Hepatic stellate cell (primary cell): ENCODE measurements at places on chromosomes 1 and 21.

GRCh38 chr21:16195538-16195910, 465.7 kb downstream of the USP25 start:
- DNase-seq, result no peak

DNA sequence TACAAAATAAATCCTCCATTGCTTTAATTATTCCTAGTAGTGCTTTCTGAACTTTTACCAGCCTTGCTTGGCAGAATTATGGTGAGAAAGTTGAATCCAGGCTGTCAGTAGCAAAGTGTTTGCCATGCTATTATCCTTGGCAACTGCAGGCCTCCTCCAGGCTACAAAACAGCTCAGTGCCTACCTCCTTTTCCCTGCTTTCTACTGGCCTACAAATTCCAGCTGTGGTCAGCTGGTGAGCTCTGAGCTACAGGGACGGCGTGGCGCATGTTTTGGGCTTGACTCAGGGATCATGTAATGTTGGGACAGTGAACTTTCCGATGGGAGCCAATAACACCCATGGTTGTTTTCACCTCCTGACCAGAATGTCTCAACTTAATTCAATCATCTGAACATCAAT, 456.1 kb upstream of the ADAMTS5 start:
- DNase-seq, result peak; percentile 52

GRCh38 chr1:67496329-67496728, 66.1 kb upstream of the SERBP1 start:
- no peak for DNase-seq

DNA sequence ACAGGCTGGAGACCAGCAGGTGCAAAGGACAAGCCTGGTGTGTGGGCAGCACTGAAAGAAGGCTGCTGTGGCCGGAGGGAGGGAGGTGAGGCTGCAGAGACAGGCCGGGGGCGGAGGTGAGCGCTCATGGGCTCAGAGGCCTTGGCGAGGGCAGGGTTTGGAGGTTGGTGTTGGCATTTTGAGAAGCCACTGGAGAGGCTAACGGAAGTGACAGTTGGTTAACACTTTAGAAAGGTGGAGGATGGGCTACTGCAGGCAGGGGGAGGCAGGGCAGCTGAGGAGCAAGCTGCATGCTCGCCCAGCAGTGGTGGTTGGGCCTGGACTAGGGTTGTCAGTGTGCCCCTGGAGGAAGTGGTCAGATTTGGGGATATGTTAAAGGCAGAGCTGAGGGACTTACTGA, 37.5 kb downstream of the QSOX1 start:
- no peak for DNase-seq

GRCh38 chr1:150832597-150832996, 24.5 kb upstream of the CTSK start:
- DNase-seq, result no peak

- DNase-seq, result no peak
These were observed 498.2 kb upstream of the BRINP3 start for GRCh38 chr1:190975827-190976226.

- DNase-seq, result peak; percentile 79
These were observed 20.1 kb downstream of the ECE1 start for GRCh38 chr1:21270086-21270689.

DNA sequence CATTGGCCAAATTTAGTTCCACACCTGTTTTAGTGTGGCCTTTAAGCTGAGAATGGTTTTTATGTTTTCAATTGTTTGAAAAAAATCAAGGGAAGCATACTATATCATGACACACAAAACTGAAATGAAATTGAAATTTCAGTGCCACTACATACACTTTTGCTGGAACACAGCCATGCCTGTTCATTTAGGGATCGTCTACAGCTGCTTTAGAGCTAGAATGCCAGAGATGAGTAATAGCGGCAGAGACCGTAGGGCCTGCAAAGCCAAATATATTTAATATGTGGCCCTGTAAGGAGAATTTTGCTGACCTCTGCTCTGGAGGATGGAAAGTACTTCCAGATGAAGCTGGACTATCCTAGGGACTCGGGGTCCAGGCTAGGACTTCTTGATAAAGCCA, 62.5 kb upstream of the LYST start:
- DNase-seq, result peak; percentile 37

DNA sequence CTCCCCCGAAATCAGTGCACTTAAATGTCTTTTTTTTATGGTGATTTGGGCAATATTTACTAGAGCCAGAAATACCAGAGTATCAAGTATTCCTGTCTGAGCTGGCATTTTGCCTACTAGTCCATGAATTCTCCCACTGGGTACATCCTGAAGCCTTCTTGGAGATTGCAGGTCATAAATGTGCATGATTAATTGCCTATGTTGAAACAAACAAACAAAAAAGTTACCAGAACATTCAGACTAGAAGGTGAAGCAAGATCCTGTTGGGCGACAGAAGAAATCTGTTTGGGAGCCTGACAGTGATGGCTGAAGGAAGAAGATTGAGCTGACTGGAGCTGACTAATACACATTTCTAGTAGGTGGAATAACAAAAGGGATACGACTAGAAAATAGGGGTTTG, 127.4 kb upstream of the NRIP1 start:
- no peak for DNase-seq

- DNase-seq, result no peak
These were observed 88.1 kb upstream of the CACYBP start for GRCh38 chr1:174911606-174912005.

DNA sequence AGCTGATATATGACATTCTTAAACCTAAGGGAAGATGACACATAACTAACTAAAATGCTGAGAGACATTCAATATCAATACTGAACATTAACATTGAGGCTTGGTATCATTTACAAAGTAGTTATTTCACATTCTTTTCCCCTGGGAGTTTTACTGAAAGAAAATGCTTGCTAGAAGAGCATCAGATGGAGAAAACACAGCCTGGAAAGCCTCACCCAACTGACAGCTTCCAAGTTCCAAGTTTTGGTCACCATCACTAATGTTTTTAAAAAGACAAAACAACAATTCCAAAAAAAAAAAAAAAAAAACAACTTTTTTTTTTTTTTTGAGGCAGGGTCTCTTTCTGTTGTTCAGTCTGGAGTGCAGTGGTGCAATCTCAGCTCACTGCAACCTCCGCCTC, 80.6 kb downstream of the DSCAM start:
- no peak for DNase-seq

GRCh38 chr21:43971992-43972255, 40.2 kb upstream of the TRAPPC10 start:
- DNase-seq, result no peak

DNA sequence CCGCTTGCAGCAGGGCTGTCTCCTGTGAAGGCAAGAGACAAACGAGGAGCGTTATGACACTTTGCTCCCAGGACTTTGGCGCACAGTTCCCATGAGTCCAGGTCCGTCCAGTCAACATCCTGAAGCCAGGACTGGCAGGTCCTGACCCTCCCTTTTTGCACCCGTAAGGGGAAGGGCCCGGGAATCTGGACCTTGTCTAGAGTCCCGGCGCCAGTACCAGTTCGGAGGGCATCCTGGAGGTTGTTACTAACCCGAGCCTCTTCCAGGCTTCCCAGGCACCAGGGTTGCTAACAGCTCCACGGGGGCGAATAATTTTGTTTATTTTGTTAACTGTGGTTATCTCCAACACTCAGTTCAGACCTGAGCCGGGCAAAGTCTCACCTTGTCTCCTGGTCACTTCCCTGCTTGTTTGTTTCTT, 682 bp upstream of the RWDD3 start:
- peak; percentile 28 for DNase-seq

DNA sequence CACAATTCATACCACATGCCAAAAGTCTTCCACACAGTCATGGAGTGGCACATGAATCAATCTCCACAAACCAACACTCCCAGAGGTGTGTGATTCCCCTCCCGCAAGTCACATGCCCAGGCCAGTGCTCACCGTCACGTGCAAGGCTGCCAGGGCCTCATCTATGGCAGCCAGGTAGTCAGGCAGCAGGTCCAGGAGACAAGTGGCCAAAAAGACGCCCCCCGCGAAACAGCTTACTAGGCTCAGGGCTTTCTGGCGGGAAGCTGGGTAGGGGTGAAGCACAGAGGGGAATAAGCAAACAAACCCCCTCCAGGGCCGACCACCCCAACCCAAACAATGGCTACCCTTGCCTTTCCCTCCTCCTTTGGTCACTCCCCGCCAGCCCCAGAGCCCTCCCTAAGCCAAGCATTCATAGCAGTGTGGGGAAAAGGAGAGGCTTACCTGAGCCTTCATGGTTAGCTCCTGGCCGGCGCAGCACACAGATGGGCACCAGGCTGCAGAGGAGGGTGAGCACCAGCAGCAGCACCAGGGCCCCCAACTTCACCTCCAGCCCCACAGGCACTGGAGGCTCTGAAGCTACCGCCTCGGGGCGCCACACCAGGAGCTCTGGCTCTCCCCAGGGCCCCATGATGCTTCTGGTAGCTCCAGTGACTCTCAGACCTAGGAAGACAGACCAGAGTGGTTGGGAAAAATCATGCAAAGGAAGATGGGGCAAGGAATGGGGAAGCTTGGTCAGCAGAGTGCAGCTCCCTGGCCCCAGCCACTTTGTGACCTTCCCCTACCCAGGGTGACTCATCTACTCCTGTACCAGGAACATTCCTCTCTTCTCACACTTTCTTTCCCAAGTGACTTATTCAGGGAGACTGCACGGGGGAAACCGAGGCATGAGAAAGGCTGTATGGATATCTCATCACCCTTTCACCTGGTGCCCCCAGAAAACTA, 978 bp downstream of the SLC39A1 start:
- DNase-seq, result peak; percentile 74

DNA sequence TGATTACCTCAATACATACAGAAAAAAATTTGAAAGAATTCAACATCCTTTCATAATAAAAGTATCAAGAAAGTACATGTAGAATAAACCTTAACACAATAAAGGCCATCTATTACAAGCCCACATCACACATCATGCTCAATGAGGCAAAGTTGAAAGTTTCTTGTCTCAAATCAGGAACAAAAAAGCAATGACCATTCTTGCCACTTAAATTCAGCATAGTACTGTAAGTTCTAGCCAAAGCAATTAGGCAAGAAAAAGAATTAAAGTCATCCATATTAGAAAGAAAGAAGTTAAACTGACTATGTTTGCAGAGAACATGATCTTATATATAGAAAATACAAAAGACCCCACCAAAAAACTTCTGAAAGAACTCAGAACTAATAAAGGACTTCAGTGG, 44.5 kb downstream of the KCNT2 start:
- DNase-seq, result no peak

- peak; percentile 72 for DNase-seq
These were observed 149.6 kb downstream of the DISC1 start for GRCh38 chr1:231776010-231776756.

DNA sequence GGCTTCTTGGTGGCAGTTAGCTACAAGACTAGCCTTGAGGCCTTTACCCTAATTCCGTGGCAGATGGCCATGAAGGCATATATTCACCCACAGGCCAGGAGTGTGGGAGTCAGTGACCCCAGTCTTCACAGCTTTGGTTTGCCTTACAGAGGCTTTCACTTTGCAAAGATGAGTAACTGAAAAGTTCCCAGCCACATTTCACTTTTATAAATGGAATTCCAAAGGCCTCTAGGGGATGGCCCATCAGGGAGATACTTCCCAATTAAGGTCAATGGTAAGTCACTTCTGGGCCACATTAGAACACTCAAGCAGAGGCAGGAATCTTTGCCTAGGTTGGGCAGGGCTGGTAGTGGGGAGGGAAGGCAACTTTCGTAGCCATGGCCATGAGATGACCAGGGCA, 13.1 kb upstream of the HEYL start:
- DNase-seq, result no peak

DNA sequence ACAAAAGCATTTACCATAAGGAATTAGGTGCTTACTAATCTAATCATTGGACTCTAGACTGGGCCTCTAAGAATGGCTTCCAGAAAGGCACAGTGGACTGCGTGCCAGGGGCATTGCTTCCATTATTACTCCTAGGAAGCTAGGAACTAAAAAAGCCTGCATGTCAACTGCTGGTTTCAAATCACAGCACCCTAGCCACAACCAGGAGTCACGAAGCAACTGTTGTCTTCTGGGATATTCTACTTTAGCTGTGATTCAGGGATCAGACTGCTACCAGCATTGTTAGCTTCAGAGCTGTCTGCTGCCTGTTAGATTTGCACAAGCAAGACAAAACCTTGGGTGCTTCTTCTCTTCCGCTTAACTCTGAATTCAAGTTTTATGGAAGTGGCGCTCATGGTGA, 38.3 kb downstream of the DNM3 start:
- DNase-seq, result no peak

DNA sequence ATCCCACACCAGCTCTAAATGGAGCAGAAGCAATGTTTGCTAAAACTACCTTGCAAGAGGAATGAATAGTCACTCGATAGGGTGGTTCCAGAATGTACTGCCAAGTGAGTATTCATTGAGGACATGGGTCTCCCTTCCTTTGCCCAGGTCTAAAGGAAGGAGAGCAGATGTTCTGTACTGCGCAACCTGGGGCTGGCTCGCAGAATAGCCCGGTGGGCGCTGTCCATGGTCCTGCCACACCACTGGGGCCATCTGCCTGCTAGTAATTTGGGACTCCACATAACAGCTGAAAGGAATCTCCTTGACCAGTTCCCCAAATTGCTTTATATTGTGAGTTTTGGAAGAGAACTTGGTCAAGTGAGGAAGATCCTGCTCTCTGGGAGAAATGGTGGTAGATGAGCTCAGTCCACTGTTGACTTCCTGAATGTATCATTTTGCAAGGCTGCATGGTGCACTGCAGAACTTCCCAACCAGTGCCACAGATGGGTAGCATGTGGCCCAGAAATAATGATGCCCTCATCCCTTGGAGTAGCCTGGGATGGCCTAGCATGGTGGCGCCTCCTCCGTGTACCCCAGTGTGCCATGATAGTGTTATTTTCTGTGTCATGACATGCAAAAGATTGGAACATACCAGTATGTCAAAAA, 5.7 kb downstream of the SLC6A17 start:
- DNase-seq, result peak; percentile 73

- no peak for DNase-seq
These were observed at the start of gene MNDA for GRCh38 chr1:158830904-158831507. Gene MNDA (plus strand): TSS chr1:158831351. CDS start chr1:158842154, 10,803 bp downstream.

DNA sequence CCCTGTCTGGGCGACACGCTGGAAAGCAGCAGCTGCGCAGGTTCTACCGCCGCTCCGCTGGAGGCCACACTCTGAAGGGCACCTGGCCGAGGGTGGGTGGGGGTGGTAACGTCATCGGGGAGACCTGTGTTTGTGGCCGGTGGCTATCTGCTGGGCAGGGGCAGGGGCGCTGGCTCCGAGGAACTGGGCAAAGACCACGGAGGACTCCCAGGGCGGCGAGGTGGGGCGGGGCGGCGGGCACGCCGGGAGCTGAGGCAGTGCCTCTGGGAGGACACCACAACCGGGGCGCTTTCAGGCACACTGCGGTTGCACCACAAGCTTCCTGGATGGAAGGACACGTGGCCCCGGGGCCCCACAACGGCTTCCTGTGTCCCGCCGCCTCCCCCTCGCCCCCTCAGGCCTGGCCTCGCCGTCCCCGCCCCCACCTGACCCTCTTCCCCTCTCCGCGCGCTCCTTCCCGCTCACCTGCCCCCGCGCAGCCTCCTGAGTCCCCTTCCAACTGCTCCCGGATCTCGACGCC, 3.3 kb upstream of the DENND2D start:
- DNase-seq, result peak; percentile 61
